ENCODE measurements at places on chromosomes 11 and 22.

DNA sequence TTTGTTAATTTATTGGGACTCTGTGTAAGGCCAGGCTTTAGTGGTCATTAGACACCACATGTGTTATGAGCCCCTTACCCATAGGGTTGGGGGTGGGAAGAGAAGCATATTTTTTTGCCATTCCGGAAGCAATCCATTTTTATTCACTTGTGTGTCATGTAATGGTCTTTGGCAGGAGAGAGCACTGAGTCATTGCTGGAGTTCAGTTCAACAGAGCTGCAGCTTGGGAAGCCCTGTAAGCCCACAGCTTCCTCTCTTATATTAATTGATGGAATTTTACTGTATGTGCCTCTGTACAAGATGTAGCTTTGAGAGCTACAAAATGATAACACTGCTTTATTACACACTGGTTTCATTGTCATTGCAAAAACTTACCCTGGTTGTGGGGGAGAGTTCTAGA, 177.3 kb upstream of the SORL1-AS1 start:
- no peak for DNase-seq

DNA sequence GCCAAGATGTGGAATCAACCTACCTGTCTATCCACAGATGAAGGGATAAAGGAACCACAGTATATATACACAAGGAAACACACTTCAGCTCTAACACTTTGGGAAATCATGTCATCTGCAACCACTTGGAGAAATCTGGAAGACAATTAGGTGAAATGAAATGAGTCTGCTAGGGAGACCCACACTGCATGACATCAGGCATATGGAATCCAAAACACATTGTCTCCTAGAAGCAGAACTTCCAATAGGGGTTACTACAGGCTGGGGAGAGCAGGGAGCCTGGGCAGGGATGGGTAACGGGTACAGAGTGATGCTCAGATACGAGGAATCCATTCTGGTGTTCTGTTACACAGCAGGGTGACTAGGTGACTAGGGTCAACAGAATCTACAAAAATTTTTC, 18.3 kb downstream of the RGL4 start:
- DNase-seq, result no peak

- DNase-seq, result no peak
Measured at GRCh38 chr11:128476729-128477128, 110.6 kb downstream of the ETS1 start.

DNA sequence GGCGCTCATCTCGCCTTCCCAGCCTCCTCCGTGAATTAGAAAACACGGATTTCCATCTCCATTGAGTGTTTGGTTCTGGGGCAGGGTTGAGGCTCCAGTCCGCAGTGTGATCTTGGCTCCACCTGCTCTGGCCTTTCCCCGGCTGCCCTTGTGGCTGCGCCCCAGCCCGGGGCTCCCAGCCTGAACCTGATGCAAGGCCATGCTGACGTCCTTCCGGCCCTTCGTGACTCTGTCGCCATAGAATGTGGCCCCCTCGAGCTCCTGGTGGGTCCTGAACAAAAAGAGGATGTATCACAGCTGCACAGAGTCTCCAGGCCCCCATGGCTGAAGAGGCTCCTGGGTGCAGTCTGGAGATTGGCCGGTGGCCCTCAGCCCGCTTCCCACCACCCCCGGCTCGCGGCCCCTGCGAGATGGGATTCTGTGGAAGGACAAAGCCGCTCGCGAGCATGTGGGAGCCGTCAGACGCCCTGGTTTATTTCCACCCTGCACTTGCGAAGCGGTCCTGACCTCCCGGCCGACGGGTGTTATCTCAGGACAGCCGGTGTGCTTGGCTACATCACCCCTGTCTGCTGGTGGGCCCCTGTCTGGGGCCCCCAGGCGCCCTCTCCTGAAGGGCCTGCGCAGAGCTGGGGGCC, 1214.0 kb downstream of the BRD1 start:
- DNase-seq, result no peak

- no peak for DNase-seq
Measured at GRCh38 chr11:93059117-93059957, 89.9 kb downstream of the MTNR1B start.

- DNase-seq, result no peak
Measured at GRCh38 chr11:122082205-122082604, 33.8 kb downstream of the BLID start.

DNA sequence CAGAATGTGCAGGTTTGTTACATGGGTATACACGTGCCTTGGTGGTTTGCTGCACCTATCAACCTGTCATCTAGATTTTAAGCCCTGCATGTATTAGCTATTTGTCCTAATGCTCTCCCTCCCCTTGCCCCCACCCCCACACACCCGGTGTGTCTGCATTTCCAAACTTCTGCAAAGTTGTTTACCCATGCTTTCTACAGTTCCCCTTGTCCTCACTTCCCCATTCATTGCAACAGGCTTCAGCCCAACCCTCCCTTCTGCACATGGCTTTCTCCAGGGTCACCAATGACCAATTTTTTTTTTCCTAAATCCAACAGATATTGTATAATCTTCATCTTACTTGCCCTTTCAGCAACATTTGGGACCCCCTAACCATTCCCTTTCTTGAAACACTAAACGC, 32.0 kb upstream of the NUP50 start:
- DNase-seq, result no peak

DNA sequence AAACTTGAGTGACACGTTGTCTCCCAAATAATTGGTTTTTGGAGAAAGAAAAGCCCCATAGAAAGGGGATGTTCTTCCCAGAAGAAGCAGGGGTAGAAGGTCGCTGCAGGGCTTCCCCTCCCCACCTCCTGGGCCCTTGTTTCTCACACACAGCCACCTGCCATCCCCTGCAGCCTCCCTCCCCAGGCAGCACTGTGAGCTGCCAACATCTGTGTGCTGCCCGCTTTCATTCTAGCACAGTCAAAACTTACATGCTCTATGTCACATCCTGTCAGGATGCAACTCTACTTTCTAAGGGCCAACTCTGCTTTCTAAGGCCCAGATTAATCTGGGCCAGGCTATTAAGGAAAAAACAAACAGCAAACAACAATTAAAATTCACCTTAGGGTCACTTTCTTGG, 309.4 kb upstream of the ZC3H12C start:
- DNase-seq, result no peak

DNA sequence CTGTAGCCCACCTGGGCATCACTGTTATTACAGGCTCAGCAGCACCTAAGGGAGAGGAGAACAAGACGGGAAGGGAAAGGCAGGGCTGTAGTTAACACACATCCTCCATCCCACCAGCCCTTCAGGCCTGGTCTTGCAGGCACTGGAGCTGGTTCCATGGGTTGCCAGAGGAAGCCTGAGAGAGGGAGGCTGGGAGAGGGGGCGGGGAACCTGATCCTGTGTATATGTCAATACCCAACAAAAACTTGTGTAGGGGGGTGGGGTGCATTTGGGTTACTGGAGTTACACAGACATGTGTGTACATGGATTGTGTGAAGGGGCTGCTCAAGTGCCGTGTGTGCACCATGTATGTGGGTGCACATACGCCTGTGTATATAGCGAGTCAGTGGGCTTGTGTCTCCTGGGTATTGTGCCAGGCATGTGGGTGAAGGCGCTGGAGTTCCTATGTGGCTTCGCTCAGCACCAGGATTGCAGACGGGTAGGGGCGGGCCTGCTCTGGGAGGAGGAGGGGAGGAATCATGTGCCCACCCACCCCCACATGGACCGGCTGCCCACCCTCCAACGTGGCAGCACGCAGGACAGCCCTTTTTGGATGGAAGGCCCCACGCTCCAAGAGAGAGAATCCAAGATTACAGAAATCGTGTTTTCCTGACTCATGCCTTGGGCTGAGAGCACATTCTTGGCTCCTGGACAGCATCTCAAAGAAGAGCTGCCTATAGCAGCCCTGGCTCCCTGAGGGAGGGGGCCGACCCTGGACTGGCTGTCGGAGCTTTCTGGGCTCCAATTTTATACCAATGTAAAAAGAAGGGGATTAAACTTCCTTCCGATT, 4.2 kb upstream of the SERPINH1 start:
- no peak for DNase-seq
